Substantia nigra (tissue), 51 donors: ENCODE measurements at places on chromosomes 4 and X.

DNA sequence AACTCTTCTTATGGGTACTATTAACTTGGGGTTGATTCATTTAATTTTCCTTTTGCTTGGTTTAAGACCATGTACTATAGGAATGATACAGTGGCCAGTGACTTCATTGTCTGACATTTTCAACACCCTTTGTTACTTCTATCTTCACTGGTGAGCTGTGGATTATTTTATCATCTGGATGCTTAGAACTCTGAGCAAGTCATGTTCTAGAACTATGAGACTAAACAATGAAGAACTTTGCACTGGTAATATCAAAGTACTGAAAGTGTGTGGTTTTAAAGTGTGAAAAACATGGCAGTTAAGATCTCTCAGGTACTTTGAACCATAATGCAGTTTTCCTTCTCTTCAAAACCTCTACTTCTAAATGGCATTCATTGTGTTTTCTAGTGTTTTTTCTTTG lies 47.8 kb downstream of the MAP7D3 start:
- no peak for DNase-seq

- DNase-seq = no peak
These were observed 140.3 kb downstream of the INPP4B start for GRCh38 chr4:142705820-142706219.

DNA sequence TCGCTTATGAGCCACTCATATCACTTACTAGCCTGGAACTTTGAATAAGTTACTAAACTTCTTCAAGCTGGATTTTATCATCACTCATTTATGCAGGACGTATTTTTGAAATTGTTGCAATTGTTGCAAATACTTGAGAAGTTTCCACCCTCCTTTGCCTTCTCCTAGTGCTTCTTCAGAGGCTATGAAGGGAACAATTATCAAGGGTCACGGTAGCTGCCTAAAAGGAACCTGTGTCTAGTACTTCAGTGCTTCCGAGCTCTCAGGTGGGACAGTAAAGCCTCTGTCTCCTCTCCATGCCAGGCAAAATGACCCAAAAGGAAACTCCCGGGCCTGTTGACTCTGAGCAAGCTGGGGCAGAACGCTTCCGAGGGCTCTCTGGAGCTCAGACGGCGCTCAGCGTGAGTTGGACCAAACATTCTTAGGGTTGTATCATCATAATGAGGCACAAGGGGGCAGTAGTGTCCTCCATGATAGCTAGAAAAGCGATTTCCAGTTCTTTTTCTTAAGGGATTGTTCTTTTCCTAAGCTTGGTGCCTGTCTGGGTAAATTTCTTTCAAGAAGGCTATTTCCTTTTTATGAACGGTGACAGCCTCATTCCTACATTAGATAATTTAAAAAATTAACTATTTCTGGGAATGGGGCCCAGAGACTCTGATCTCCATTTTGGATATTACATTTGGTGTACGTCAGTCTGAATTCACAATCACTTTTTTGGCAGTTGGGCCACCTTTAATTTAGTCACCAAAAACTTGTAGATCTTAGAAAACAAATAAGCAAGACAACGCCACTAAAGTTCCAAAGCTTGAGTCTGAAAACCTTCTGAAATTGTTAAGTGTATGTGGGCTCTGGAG lies 73.1 kb downstream of the PACRGL start:
- no peak for DNase-seq

- DNase-seq = no peak
These were observed 35.5 kb upstream of the LAMP2 start for GRCh38 chrX:120504569-120504968.

- no peak for DNase-seq
These were observed 17.6 kb downstream of the MAGEA8 start for GRCh38 chrX:149898554-149898953.

GRCh38 chr4:56185901-56186300 lies 201.4 kb downstream of the AASDH start:
- no peak for DNase-seq

GRCh38 chr4:147814376-147814775 lies 82.5 kb downstream of the ARHGAP10 start:
- no peak for DNase-seq

GRCh38 chrX:64150775-64151174 lies 54.7 kb downstream of the AMER1 start:
- DNase-seq = no peak

DNA sequence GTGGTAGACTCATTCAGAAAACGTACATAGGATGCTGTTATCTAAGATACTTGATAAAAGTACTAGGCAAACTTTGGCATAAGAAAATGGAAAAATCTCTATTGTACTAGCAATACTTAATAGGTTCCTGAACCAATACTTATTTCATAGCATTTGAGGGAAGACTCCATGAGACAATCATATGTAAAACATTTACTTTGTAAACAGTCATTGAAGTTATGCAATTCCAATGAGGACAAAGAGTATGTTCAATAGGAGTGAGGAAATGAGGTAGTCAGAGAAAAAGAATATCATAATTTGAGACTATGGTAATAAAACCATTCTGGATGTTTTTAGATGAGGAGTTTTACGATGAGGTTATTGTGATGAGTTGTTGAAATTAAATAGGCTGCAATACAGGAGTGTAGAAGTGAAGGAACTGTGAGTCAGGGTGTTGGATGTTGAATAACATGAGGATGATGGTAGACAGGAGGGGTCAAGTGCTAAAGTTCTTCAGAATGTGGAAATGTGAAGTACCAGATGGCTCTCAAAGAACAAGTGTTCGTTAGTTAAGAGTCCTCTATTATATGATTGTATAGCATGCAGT lies 397.9 kb downstream of the PPP3CA start:
- DNase-seq = no peak

- DNase-seq = no peak
These were observed 39.7 kb upstream of the BMP3 start for GRCh38 chr4:80990851-80991250.

GRCh38 chrX:130994671-130995070 lies 63.5 kb upstream of the ARHGAP36 start:
- DNase-seq = no peak

DNA sequence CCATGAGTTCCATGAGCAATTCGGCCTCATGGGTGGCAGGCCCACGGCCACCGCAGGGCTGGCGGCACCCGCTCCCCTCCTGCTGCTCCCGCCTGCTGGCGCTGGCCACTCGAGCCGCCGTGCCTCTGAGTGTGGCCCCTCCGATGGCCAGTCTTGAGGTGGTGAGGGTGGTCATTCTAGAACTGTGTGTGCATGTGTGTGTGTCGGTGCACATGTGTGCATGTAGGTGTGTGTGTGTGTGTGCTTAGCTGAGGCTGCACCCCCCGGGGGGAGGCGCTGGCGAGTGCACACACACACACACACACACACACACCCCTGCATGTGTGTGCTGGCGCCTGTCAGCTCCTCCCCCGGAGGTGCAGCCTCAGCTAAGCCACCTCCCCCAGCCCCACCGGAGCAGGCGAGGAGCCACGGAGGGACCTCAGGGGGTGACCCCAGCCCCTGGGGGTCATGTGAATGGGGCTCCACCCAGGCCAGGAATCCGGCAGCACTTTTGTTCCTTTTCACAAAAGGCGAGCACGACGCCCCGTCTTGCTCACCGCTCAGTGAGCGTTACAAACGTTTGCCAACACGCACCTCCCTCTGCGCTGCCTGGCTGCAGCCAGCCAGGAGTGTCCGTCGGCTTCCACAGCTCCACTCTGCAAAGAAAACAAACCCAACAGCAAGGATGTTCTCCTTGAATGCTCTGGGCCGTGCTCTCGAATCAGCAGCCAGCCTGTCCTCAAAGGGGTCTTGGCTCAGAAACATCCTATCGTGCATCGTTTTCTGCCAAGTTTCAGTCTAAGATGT lies 29.9 kb downstream of the FGFRL1 start:
- no peak for DNase-seq

DNA sequence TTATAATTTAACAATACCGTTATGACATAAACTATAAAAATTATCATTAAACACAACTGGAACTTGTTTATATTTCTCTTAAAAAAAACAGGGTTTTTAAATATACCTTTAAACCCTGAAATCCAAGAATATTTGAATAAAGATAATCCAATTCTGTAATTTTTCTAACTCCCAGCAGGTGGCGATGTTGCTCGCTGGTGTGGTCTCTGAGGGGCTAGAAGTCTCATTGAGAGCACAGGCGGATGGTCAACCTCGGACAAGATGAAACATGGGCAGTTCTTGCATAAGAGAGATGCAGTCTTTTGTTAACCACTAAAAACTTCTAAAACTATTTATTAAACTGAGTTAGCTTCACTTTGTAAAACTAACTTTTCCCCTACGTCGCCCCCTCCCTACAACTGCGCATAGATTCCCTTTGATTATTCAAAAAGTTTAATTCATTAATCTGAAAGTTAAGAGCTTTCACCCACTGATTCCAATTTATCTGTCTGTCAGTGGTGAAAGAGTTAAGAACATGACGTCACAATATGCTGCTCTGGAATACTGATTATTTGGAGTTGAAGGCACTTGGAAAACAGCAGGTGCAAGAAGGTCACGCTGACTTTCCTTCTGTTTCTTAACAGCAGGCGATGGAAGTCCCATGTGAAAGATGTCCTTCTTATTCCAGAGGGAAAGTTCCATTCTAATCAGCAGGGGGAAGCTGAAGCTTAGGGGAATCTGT lies 29.5 kb downstream of the DMP1 start:
- DNase-seq = peak; percentile 22

DNA sequence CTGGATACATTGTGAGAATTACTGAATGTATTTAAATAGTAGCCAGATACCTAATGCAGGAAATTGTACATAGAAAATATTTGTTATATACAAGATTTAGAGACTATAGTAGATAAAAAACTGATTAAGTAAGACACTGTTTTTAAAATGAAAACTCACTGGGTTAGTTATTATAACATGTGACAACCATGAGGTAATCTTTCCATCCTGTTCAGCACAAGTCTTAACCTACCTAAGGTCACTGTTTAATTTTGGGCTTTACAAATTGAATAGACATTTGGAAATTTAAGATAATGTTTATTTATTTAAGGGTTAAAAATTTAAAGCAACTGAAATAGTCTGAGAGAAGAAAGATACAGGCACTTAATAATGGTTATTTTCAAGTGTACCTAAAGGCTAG lies 102.1 kb downstream of the STIM2 start:
- DNase-seq = no peak

DNA sequence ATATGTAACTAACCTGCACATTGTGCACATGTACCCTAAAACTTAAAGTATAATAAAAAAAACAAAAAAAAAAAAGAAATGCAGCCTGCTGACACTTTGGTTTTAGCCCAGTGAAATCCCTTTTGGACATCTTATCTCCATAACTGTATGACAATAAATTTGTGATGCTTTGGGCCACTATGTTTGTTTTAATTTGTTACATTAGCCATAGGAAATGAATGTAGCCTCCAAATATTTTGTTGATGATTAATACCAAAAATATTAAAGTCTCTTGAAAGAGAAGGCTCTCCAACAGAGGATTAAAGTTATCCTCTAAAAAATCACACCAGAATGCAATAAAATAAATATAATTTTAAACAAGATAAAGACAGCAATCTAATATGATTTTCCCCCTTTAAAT lies 852.7 kb upstream of the SLIT2 start:
- no peak for DNase-seq

- DNase-seq = peak; percentile 9
These were observed 626 bp downstream of the TBC1D1 start for GRCh38 chr4:37891260-37892159.

GRCh38 chr4:182969651-182970279 lies 52.6 kb upstream of the DCTD start:
- DNase-seq = no peak

- DNase-seq = no peak
These were observed 40.3 kb upstream of the TFDP3 start for GRCh38 chrX:133258481-133258880.

- no peak for DNase-seq
These were observed 61.0 kb upstream of the EXOC1L start for GRCh38 chr4:55758570-55758969.

DNA sequence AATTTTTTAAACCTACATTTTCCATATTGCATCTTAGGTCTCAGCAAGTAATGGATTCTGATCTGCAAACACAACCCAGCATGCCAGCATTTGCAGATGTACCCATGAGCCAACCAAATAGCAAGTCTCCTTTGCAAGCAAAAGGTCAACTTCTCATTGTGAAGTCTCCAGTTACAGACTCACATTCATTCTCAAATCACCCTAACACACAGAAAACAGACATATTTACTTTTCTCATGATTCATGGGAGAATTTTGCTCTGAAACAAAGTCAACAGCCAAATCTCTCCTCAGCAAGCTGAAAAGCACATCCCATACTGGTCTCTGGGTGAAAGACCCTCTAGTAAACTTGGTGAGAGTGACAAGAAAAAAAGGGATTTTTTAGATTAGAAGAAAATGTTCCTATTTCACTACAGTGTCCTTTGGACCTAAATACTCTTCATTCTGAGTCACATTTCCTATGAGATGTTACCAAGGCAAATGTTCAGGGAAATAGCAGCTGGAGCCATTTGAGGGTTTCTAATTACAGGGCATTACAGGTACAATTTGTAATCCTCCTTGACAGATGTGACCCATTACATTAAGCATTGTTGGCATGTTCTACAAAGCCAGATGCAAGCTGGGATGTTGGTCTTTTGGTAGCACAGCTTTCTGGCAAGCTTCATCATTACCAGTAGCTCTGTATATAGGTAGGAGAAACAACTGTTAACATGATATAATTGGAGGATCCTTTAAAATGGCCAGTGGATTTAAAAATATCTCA lies 383.3 kb downstream of the SMARCA1 start:
- DNase-seq = no peak

DNA sequence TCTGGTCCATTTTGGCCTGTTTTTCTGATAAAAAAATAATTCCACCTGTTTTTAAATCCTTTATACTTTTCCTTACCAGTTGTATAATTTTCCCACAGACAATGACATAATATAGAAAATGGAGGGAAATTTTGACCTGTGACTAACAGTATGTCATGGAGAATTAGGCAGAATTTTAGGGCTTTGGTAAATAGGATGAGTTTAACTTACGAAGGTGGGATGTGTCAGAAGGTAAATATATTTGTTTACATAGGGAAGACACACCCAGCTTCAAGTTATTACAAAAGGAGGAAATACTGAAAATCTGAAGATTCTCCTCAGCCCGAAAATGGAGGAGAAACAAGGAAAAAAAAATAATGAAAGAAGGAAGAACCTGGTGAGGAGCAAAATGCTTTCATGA lies 64.6 kb upstream of the PPP3CA start:
- no peak for DNase-seq

GRCh38 chr4:163866728-163867315 lies 372.3 kb downstream of the TMA16 start:
- no peak for DNase-seq

DNA sequence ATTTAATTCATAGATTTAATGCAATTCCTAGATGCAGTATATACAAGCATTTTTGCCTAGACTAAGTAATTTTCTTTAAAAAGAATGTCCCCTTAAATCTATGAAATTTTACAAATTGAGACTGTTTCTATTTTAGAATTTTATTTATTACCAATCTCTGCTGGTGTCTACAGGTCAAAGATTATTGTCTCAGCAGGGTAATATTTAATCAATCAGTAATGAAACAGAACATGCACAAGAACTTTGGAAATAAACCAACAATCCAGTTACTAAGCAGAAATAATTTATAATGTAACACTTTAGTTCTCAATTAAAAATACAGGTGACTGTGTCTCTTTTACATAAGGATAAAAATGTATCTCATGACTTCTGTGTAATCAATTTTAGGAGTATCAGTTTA lies 266.2 kb downstream of the PPP3CA start:
- DNase-seq = no peak

GRCh38 chrX:39204945-39205344 lies 403.7 kb downstream of the MID1IP1 start:
- no peak for DNase-seq
